ENCODE measurements at places on chromosomes 5 and 9.

- DNase-seq = no peak
These were observed 7.0 kb upstream of the GDNF start for GRCh38 chr5:37846786-37847310.

GRCh38 chr9:90974016-90974415, 172.4 kb downstream of the SYK start:
- DNase-seq = no peak

DNA sequence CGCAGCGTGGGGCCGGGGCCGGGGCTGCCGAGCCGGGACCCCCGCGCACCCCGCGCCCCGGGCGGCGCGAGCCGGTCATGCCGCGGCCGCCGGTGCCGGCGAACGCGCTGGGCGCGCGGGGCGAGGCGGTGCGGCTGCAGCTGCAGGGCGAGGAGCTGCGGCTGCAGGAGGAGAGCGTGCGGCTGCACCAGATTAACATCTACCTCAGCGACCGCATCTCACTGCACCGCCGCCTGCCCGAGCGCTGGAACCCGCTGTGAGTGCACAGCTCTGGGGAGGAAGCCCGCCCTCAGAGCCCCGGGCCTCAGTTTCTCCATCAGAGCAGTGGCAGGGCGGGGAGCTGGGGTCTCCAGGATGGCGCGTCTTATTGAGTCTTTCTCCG, 335 bp downstream of the GALNT12 start:
- no peak for DNase-seq

DNA sequence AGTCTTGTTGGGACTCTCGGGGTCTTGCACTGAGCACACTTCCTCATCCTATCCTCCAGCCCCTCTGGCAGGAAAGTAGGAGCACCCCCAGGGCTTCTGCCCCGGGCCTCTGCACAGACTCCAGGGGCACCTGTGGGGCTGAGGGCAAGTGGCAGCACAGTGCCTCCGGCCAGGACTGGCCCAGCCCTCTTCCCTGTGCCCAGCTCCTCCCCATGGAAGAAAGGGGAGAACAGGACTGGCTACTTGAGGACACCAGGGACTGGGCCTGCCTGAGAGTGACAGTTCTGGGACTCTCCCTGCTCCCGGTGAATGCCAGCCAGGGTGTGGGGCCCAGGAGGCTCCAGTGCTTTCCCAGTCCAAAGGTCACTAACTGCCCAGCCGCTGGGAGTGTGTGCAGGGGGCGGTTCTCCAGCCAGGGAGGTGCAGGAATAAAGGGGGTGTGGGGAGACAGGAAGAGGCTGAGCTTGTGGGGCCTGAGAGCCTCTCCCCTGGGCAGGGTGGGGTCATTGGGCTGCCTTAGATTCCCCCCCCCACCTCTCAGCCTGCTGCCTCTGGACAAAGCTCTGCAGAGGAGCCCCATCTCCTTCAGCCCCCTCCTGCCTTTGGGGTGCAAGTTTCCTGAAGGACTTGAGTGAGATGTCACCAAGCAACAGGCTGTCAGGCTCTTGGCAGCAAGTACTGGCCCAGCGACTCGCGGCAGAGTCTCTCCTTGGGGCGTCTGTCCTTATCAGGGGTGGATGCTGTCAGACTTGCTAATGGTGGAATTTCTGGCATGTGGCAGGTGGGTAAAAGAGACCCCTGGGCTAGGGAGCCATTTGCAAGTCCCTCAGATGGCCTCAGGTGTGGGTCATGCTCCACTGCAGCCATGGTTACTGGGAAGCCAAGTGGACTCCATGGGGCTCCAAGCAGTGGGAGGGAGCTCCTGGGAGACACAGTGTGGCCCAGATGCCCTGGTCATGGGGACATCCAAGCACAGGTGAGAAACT, 19.1 kb upstream of the JADE2 start:
- DNase-seq = no peak

GRCh38 chr9:131673531-131673930, 66.3 kb downstream of the RAPGEF1 start:
- DNase-seq = no peak

DNA sequence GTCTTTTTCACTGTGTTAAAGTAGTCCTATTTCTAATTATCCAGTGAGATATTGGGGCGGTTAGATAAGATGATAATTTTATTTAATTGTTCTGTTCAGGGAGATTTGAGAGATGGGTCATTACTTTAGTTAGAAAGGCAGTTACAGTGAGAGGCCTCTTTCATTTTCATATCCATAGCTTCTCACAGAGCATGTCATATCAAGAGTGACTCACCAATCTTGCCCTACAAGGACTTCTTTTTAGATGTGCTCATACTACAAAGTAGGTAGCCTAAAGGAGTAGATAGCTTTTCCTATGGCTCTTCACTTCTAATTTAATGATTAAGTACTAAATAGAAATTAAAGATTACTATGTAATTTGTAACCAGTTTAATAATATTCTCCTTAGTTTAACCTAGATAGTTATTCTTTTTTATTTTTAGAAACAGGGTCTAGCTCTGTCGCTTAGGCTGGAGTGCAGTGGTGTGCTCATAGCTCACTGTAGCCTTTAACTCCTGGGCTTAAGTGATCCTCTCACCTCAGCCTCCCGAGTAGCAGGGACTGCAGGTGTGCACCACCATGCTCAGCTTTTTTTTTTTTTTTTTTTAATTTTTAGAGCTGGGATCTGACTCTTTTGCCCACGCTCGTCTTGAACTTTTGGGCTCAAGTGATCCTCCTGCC, 71.0 kb downstream of the FER start:
- DNase-seq = no peak

- DNase-seq = no peak
These were observed 6.0 kb downstream of the EEIG1 start for GRCh38 chr9:127974769-127975261.

DNA sequence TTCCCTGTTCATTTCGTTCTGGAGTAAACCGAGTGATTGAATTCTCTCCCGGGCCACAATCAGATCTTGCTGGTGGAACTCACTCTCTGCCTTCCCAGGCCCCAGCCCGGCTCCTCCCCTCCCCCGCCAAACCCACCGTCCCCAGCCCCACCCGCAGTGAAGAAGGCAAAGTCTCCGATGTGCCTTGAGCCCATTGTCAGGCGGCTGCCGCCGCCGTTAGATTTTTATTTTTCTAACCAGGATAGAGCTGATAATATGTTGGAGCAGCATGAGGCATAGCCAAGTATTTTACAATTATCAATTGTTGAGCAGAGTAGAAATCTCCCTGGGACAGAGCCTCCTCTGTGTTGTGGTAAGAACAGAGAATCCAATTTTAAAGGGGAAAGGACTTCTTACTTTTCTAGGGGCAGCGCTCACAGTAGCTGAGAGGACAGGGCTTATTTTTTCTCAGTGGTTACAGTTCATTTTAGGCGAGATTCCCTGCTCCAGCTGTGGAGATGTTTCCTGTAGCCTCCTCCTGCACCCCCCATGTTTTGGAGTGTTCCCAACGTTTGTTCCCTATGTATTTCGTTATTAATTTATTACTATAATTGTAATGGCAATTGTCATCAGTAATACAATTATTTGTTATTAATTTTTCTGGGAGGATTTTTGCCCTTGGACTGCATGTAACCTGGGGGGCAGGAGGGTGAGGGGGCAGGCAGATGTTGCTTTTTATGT, 1.3 kb downstream of the PSAT1 start:
- no peak for DNase-seq

DNA sequence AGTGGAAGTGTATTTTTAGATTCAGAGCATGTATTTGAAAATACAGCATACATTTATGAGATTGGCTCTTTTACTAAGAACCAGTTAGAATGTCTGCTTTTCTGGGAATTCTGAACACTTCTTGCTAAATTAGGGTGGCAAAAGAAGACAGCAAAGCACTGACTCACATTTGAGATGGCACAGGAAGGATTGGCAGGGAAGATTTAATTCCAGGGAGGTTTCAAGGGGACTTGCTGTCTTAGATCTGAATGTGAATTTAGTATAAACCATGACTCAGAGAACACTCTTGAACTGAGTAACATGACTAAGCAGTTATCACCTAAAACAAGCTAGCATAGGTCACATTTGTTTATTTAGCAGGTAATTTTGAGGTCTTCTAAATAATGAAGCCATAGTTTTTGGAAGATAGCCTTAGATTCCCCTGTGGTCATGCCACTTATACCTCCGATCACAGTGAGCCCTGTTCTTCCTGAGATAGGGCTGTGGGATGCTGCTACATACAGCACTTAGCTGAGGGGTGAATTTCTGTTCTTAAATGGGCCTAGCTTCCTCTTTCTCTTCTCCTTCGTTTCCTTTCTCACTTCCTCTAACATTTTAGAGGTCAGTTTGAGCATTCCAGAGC, 173.8 kb downstream of the PCSK1 start:
- no peak for DNase-seq

DNA sequence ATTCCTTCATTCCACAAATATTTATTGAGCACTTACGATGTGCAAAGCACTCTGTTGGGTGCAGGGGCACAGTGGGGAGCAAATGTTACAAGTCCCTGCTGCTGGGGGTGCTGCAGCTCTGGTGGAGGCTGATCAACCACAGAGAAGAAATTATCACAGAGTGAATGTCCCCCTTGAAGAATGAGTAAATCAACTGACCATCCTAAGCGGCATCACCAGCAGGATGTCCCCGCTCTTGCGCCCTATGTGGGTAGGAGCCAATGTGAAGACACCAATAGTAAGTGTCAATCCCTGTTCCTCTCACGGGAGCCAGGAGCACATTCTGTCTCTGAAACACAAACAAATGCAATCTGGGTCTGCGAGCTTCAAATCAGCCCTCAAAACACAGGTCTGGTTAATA, 47.4 kb upstream of the TBC1D9B start:
- no peak for DNase-seq

- DNase-seq = peak; percentile 76
These were observed 532 bp downstream of the DNAJC21 start for GRCh38 chr5:34929720-34930461.

DNA sequence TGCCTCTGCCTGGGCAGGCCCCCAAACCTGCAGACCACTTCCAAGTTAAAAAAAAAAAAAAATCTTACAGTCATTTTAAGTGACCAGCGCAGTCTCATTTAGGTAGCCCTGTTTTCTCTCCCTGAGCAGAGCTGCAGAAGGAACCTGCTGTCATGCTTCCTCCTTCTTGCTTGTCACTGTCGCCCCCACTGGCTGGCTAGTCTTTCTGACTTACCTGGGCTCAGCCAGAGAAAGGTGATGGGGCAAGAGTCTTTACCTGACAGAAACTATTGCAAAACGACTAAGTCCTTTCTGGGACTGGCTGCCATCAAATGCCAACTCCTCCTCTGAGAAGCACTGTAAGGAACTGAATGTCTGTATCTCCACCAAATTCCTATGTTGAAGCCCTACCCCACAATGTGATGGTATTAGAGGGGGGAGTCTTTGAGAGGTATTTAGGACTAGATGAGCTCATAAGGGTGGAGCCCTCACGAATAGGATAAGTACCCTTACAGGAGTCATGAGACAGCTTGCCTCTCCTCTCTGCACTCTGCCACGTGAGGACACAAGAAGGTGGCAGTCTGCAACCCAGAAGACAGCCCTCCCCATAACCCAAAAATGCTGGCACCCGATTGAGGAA, 58.4 kb upstream of the SHC3 start:
- DNase-seq = no peak

GRCh38 chr5:54794135-54794975, 191.0 kb downstream of the ESM1 start:
- DNase-seq = no peak
